ENCODE measurements at places on chromosomes 7 and 10.
A peak's percentile ranks its signal among the peaks of the same experiment; 100 is the strongest.

GRCh38 chr7:30983042-30983913 is 19.5 kb downstream of the GHRHR start:
- no peaks in the 10 kb centered on the region for H3K27me3 ChIP-seq
- no peak overlapping the region for H3K27ac ChIP-seq
- no peaks in the 10 kb centered on the region for H3K36me3 ChIP-seq
- no peak overlapping the region for H3K4me3 ChIP-seq

DNA sequence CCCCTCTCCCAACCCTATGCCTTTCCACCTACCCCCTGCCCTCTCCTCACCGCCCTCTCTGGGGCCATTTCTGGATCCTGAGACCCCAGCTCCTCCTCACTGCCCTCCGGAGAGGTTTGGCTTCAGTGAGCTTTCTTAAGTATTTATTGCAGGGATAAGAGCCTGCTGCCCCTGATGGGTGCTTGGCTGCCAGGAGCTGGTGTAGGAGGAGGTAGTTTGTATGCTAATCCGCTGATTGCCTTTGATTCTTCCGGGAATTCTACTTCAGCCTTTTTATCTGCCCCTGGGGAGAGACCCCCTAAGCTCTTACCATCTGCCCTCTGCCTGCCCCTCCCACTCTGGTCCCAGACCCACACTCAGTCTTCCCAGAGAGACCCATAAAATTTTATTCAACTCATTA is 263.5 kb upstream of the PODXL start:
- no peaks in the 10 kb centered on the region for H3K27me3 ChIP-seq
- H3K27ac ChIP-seq: no peak overlapping the region
- H3K36me3 ChIP-seq: no peaks in the 10 kb centered on the region

- no peaks in the 10 kb centered on the region for H3K27me3 ChIP-seq
- no peak overlapping the region for H3K4me3 ChIP-seq
- no peak for DNase-seq
- H3K27ac ChIP-seq: no peak overlapping the region
Observed at GRCh38 chr10:78944723-78945312, 123.9 kb upstream of the ZMIZ1 start.

- H3K4me3 ChIP-seq: no peak overlapping the region
- no peak overlapping the region for H3K27ac ChIP-seq
- no peaks in the 10 kb centered on the region for H3K27me3 ChIP-seq
- no peaks in the 10 kb centered on the region for H3K4me1 ChIP-seq
Observed at GRCh38 chr10:124213899-124214510, 120.6 kb upstream of the CHST15 start.

- H3K27ac ChIP-seq: no peak overlapping the region
- H3K4me1 ChIP-seq: no peaks in the 10 kb centered on the region
- no peak overlapping the region for H3K4me3 ChIP-seq
- DNase-seq: no peak
Observed at GRCh38 chr10:2619472-2619871, 447.9 kb upstream of the PFKP start.

DNA sequence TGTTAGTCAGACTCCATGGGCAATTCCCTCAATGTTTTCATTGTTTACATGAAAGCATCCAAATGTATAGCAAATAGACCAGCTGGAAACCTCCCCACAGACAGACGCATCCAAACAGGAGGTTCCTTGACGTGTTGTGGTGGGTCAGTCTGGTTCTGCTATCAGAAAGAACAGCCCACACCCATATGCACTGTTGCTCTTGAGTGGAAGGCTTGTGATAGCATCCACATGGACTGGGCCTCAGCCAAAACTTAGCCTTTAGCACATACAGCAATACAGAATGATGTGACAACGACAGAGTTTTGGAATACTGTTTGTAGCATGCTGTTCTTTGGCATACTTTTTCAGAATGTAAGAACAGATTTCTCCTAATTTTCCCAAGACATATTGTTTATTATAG is 299.2 kb upstream of the ETV1 start:
- no peak overlapping the region for H3K4me3 ChIP-seq
- H3K36me3 ChIP-seq: no peaks in the 10 kb centered on the region
- H3K27me3 ChIP-seq: no peaks in the 10 kb centered on the region
- H3K27ac ChIP-seq: no peak overlapping the region

DNA sequence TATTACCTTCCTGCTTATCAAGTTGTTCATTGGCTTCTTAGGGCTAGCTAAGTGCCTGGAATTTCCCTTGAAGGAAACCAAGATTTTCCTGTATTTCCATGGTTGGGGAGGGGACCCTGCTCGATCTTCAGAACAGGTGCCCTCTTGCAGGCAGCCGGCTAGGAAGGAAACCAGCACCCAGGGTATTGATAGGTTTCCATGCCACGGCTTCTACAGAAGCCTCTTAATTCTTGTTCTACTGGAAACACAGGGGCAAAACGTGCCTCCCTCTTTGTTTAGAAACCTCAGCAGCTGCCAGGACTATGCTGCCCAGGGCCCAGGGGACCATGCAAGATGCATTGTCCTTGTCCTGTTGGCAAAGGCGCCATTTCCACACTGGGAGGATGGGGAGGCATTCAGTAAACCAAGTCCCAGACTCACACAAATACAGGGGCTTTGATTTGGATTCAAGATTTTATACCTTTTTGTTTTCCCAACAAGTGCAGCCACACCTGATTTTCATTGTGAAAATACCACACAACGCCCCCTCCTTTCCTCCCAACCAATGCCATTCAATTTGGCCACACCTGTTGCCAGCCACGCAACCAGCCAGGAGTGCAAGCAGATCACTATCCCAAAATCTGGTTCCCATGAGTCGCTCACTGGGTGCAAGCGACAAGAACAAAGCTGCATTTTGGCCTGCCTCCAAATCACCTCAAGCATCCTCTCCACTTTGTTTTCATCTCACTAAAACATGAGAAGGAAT is 29.6 kb downstream of the C10orf71 start:
- DNase-seq: no peak
- no peak overlapping the region for H3K27ac ChIP-seq
- H3K27me3 ChIP-seq: no peaks in the 10 kb centered on the region
- H3K4me3 ChIP-seq: no peak overlapping the region

GRCh38 chr7:39516498-39516897 is 49.7 kb upstream of the YAE1 start:
- H3K27ac ChIP-seq: no peak overlapping the region
- no peaks in the 10 kb centered on the region for H3K36me3 ChIP-seq
- H3K4me3 ChIP-seq: no peak overlapping the region
- no peaks in the 10 kb centered on the region for H3K4me1 ChIP-seq
- no peak for DNase-seq

GRCh38 chr10:96833220-96834001 is 1.3 kb downstream of the LCOR start:
- H3K4me1 ChIP-seq: peaks cover 53% of the 10 kb centered on the region
- no peak for DNase-seq
- H3K27me3 ChIP-seq: no peaks in the 10 kb centered on the region
- H3K36me3 ChIP-seq: no peaks in the 10 kb centered on the region

DNA sequence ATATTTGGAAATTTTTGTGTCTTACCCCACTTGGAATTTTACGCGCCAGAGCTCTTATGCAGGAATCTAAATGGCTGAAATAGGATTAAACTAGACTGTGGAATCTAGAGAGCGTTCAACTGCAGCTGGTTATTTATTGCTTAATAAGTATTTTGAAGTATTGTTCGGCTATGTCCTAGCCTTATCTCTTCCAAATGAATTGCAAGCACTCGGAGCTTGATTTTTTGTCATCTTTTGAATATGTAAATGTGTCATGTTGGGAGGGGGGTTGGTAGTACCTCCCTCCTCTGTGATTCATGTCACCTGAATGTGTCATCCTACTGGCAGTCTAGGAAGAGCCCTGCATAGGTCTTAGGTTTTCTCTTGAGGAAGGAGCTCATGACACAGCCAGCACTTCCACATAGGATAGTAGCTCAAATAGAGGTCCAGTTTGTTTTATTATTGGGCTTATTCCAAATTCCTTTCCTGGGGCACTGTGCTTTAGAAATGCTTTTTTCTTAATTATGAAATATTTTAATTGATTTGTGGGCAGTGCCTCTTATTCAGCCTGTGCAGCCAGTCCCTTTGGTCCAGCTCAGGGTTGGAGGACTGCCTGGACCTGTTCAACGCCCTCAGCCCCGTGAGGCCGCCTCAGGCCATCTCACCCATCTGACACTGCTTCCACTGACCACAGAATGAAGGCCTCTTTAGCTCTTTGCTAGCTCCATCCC is 22.5 kb upstream of the TRIL start:
- H3K4me3 ChIP-seq: no peak overlapping the region
- peak; percentile 21 for DNase-seq
- H3K36me3 ChIP-seq: no peaks in the 10 kb centered on the region
- H3K27me3 ChIP-seq: no peaks in the 10 kb centered on the region
- H3K4me1 ChIP-seq: peaks cover 14% of the 10 kb centered on the region

GRCh38 chr10:78443900-78444571 is 410.4 kb downstream of the RPS24 start:
- no peaks in the 10 kb centered on the region for H3K4me1 ChIP-seq
- H3K36me3 ChIP-seq: no peaks in the 10 kb centered on the region
- no peak overlapping the region for H3K27ac ChIP-seq
- H3K4me3 ChIP-seq: no peak overlapping the region
- H3K27me3 ChIP-seq: no peaks in the 10 kb centered on the region
- no peak for DNase-seq

DNA sequence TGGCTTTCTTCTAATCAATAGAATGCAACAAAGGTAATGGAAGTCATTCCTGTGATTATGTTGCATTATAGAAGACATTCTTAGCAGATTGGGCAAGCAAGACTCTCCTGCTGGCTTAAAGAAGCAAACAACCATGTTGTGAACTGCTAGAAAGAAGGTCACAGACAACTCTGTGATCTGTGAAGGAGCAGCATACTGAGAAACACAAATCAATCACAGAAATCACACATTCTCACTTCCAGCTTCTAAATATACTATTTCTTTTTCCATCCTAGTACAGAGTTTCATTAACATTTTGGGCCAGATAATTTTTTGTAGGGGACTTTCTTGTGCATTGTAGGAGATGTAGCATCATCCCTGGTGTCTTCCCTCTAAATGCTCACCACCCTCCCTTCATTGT is 28.0 kb upstream of the PALS2 start:
- H3K4me3 ChIP-seq: no peak overlapping the region
- no peak for DNase-seq
- no peaks in the 10 kb centered on the region for H3K27me3 ChIP-seq
- no peaks in the 10 kb centered on the region for H3K36me3 ChIP-seq
- no peak overlapping the region for H3K27ac ChIP-seq
- no peaks in the 10 kb centered on the region for H3K4me1 ChIP-seq

DNA sequence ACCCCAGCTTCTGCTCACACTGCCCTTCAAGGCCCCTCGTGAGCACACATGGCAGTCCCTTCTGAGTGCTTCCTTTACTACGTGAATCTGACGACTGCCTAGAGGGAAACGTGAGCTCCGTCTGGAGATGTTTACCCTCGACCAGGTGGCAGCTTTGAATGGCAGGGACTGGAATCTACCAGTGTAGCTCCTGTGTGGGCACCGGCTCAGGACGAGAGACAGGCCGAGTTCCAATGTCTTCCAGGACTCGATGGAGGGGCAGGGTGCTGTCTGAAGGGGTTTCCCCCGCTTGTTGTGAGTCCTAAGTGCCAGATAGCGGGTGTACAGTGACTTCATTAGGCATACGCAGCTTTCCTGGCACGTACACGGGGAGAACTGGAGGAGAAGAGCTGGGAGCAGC is 229.9 kb downstream of the ADARB2 start:
- no peak overlapping the region for H3K27ac ChIP-seq
- no peaks in the 10 kb centered on the region for H3K27me3 ChIP-seq
- no peak overlapping the region for H3K4me3 ChIP-seq
- no peaks in the 10 kb centered on the region for H3K4me1 ChIP-seq
- H3K36me3 ChIP-seq: no peaks in the 10 kb centered on the region
- no peak for DNase-seq
